ENCODE measurements at places on chromosomes 4 and X.

DNA sequence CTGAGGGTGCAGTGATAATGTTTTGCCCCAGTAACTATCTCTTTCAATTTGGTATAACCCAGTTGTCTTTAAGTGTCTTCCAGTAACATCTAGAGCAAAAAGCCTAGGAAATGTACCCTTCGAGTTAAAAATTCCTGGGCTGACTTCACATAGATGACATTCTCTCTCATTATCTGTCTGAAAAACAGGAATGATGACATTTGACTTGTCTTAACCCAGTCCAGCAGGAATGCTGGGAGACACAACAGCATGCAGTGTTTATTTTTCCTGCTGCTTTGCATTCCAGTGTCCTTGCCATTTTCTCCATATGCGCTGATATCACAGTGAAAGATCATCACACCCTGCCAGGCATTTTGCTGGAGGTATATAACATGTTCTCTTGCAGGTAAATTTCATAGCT lies 130.0 kb downstream of the SOWAHB start:
- no peak for DNase-seq

DNA sequence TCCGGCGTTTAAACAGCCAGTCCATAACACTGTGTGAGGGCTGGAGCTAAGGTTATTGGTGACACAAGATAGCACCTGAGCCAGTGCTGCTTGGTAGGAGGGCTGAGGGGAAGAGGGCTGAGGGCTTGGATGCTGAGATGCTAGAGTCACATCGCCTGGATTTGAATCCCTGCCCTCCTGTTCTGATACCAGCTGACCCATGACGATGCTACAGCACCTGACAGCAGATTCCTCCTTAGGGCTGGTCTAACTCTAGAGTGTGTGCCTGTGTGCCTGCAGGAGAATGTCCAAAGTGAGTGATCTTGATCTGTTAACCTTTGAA lies 102.5 kb downstream of the PTTG2 start:
- no peak for DNase-seq

DNA sequence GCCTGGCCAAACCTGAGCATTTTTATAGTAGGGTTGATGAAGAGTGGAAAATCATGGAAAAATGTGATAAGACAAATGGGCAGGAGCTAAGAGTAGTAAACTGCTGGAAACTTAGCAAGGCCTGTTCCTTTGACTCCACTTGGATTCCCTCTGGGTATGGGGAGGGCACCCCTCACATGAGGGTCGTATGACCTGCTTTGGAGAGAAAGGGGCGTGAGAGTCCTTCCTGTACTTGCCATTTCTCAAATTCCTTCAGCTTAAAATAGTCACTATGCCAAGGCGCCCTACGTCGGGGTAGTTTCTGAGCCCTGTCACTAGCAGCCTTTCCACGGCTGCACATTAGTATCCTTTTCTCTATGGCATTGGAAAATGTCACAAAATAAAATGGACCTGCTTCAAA lies 49.1 kb downstream of the GPRIN3 start:
- DNase-seq: no peak

GRCh38 chrX:15150586-15150985 lies 119.3 kb downstream of the ASB9 start:
- no peak for DNase-seq

Data from skeletal muscle cell (primary cell).